ENCODE measurements at places on chromosomes 12 and 14.

DNA sequence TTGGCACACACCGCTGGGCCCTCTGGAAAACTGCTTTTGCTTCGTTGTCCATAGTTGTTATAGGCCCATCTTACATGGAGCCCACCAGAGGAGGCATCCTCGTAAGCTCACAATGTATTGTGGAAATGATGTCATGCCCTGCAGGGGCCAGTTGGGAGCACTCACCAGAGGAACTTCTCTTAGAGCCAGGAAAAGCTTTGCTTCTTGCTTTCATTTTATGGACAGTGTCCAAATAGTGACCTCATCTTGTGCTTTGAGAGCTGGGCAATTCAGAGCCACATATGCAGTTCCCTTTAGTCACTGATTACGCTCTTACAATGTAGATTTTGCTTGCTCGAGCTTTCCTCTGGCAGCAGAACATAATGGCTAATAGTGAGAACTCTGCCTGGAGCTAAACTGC lies 275.6 kb downstream of the AACS start:
- DNase-seq: no peak

GRCh38 chr12:3751151-3752095 lies 1.5 kb downstream of the CRACR2A start:
- no peak for DNase-seq

GRCh38 chr14:76904740-76905569 lies 78.7 kb downstream of the LRRC74A start:
- peak; percentile 80 for DNase-seq

DNA sequence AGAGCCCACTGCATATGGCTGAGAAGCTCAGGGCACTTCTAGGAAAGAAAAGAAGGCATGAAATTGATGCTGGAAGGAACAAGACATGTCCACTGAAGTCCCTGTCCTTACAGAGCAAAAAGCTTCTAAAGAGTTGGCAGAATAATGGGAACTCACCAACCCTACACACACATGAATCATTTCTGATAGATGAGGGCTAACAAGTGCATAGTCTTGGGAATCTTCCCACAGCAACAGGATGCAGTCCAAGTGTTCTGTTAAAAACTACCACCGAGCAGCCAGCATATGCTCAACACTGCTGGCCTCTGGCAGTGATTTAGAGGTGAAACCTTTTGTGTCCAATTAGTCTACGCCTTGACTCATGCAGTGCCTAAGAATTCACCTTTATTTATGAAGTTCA lies 44.8 kb downstream of the RHOJ start:
- no peak for DNase-seq

- DNase-seq: no peak
Observed at GRCh38 chr12:124716208-124717130, 147.2 kb downstream of the SCARB1 start.

Data from 8988T (cell line).